ENCODE measurements at places on chromosomes 12 and 14.
A peak's percentile ranks its signal among the peaks of the same experiment; 100 is the strongest.

DNA sequence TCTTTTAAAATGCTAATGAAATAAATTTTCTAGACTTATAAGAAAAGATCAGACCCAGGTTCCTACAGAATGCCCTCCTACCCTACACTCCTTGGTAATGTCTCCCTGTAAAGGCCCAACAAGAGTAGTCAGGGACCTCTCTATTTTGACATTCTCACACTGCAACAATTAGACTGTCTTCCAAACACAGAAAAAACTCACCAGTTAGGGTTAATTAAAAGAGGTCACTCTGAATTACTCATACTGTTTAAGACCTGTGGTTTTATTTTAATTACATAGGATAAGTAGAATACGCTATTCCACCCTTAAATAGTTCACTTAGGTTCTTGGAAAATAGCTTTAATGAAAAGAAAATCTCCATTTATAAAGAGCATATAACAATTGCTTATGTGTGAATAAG lies 142.4 kb downstream of the ITPR2 start:
- DNase-seq: no peak

DNA sequence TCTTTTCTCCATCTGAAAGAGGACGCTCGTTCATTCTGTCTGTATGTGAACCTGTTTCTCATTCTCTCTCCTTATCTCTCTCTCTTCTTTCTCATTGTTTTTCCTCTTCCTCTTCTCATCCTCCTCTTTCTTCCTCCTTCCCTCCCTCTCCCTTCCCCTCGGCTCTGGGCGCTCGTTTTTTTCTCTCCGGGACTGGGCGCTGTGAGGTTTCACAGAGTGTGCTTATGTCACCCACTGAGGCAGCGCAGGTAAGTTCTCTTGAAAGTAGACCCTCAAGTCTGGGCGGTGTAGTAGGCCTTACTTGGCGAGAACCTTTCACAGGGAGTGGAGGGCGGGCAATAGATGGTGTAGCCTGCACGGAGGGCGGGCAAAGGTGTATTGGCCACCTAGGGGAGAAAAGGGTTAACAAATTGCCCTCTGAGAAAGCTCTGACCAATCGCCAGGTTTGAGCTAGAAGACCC lies 4.5 kb upstream of the SIX1 start:
- DNase-seq: no peak

GRCh38 chr14:93951635-93952540 lies 24.5 kb downstream of the ASB2 start:
- DNase-seq: no peak

DNA sequence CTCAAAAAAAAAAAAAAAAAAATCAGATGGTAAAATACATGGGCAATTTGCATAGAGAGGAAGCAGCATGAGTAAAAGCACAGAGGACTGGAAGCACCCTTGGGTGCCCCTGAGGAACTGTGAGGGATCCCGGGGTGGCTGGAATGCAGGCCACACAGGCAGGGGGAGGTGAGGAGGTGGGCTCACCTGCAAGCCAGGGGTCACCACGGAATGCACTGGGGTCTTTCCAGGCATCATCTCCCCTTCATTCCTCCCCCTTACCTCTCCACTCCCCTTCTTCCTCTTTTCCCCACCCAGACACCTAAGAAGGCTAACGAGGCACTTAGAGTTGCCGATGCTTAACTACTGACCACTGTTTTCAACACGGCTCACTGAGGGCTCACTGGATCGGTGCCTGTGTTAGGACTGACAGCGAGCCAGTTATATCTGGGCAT lies 14.4 kb upstream of the HIP1R start:
- no peak for DNase-seq

GRCh38 chr14:92565040-92565717 lies 51.6 kb downstream of the RIN3 start:
- no peak for DNase-seq

GRCh38 chr12:4424422-4424821 lies 21.2 kb downstream of the FGF6 start:
- DNase-seq: no peak

GRCh38 chr12:132686825-132687210 lies 324 bp downstream of the POLE start:
- no peak for DNase-seq

DNA sequence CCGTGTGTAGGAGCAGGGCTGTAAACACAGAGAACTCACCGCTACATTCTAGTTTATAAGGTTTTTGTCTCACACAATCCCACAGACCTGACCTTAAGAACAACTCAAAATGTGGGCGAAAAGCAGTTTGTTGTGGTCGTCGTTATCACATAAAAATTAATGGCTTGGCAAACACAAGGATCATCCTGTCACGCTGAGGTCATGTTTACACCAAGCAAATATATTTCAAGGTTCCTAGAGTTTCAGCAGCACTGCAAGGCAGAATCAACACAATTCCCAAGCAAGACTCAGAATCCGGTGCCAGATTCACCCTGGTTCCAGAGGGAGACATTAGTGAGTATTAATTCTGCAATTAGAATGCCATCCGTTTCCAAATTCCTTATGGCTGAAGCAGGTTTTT lies 30.1 kb upstream of the MAP1LC3B2 start:
- DNase-seq: no peak

- no peak for DNase-seq
Measured at GRCh38 chr12:95185072-95185471, 32.2 kb downstream of the FGD6 start.

DNA sequence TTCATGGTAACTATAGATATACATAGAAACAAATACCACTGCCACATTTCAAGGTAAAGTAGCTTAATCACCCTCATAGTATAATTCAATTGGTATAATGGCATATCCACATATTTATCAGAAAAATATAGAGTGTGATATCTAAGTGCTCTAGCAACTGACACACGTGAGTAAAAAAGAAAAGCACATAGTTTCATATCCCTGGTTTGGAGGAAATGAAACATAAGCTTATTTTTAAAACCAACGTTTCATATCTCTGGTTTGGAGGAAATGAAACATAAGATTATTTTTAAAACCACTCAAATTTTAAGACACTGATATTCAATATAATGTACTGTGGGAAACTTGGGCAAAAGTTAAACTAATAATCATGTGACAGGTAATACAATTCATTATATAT lies 2.1 kb downstream of the OR6C70 start:
- DNase-seq: no peak

- no peak for DNase-seq
Measured at GRCh38 chr14:101862177-101862576, 100.7 kb downstream of the PPP2R5C start.

DNA sequence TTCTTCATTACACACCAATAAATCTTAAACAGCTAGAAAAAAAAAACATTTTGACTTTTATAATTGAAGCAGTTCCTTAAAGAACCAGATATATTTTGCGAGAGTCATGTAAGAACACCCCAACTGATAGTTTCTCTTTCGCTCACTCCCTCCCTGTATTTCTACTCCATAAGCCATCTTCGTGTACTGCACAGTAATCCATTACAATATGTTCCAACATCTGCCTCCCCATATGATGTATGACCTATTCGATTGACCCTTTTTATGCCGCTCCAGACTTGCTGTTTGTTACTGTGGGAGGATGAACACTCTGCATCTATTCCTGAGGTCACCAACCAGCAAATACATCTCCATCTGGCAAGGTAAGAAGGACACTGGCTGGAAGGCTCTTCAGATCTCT lies 331.7 kb downstream of the SOX5 start:
- DNase-seq: no peak

- DNase-seq: no peak
Measured at GRCh38 chr12:12447837-12448236, 91.0 kb downstream of the BORCS5 start.

GRCh38 chr14:68397822-68398221 lies 395.0 kb downstream of the ZFP36L1 start:
- DNase-seq: no peak

DNA sequence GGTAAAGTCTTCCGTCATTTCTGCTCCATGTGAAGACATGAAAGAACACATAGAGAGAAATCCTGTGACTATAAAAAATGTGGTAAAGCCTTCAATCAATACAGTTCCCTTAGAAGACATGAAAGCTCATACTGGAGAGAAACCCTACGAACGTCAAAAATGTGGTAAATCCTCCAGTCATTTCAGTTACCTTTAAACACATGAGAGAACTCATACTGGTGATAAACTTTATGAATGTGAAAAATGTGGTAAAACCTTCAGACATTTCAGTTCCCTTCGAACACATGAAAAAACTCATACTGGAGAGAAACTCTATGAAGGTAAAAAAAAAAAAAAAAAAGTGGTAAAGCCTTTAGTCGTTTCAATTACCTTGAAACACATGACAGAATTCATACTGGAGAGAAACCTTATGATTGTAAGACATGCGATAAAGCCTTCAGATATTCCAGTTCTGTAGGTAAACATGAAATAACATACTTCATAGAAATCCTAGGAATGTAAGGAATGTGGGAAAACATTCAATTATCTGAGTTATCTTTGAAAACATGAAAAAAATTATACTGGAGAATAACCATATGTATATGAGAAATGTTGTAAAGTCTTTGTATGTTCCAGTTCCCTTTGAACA lies 60.4 kb downstream of the MAP4K5 start:
- DNase-seq: no peak

GRCh38 chr14:77353469-77354141 lies 23.3 kb downstream of the TMED8 start:
- DNase-seq: no peak

DNA sequence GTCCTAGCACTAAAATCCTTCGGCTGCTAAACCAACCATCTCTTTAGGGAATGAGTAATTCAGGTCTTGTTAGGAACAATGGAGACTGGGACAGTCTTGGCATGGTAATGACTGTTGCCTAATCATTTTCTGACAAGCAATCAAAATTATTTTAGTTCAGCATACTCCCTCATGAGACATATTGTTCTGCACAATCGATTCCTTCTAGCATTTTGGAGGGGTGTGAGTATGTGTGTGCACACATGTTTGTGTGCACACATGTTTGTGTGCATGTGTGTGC lies 2.1 kb upstream of the KRT1 start:
- no peak for DNase-seq

DNA sequence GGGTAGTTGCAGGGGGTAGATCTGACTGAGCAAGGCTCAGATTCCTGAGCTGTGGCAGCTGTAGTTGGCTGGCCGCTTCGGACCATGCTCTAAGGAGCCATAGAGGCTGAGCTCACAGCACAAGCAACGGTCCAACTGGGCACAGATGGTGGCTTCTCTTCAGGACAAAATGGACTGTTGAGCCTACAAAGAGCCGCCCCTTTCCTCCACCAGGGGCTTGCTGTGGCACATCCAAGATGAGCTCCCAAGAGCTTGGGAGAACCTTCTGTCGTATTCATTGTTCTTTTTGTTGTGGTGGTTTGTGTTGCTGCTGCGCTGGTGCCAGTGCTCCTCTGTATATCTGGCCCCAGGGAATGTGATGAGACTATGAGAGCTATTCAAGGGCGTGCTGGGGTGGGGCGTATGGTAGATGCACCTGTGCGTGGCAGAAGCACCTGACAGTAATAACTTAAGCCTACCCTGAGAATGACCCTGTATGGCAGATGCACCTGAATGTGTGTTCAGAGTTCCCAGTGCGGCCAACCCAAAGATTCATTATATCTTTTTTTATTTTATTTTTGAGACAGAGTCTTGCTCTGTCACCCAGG lies 17.8 kb upstream of the LGALS3 start:
- no peak for DNase-seq

- DNase-seq: no peak
Measured at GRCh38 chr14:102403028-102403427, 40.3 kb downstream of the TECPR2 start.

DNA sequence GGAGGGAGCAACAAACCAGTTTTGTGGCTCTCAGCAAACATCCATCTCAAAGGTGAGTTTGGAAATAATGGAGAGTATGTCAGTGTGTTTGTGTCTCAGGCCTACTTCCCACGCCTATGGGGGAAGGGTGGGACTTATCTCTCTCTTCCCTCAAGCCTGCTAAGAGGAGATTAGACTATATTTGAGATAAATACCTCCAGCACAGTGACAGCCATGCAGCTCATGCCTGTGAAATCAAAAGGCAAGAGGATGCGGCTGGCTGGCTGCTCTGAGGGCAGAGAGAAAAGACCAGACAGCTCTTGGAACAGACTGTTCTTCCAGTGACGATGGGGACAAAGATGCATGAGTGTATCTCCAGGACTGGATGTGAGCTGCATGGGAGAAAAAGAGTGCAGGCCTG lies 14.7 kb upstream of the POC1B start:
- no peak for DNase-seq

- DNase-seq: no peak
Measured at GRCh38 chr14:75190023-75190422, 13.6 kb upstream of the TMED10 start.

GRCh38 chr12:80044694-80045046 lies 54.7 kb upstream of the OTOGL start:
- DNase-seq: no peak

- no peak for DNase-seq
Measured at GRCh38 chr14:105891631-105892452, 365.5 kb downstream of the TMEM121 start.

DNA sequence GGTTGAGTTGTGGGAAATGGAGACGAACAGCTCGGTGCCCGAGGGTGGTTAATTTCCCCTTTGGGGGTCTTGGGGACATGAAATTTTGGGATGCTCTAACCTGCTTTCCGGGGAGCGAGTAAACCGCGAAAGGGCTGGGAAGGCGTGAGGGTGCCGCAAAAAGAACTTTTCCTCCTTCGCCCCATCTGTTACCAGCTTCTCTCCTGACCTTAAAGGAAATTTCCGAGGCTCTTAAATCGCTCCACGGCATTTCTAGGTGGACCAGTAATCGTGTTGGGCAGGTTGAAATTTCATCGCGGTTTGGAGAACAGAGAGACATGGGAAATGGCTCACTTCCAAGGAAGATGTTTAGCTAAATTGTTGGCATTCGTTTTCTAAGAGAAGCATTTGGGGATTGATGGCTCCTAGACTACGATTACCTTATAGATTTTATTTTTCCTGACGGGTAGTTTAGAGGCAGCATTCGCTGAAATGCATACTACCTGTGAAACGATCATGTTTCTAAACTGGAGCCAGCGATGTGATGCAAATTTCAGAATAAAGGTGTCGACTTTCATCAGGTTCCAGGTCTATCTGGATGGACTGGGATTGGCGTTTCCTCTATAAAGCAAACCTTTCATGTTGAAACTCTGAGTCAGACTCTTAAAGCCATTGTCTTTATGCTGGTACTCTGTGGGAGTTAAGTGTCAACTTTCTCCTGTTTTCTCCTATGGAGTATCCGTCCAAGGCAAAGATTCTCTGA lies 414.5 kb downstream of the PCNX1 start:
- DNase-seq: peak; percentile 23

GRCh38 chr14:87960013-87960787 lies 32.8 kb downstream of the GALC start:
- peak; percentile 68 for DNase-seq
